Left hindlimb (tissue), 1 donor: ENCODE measurements at places on chromosomes 2 and 18.

DNA sequence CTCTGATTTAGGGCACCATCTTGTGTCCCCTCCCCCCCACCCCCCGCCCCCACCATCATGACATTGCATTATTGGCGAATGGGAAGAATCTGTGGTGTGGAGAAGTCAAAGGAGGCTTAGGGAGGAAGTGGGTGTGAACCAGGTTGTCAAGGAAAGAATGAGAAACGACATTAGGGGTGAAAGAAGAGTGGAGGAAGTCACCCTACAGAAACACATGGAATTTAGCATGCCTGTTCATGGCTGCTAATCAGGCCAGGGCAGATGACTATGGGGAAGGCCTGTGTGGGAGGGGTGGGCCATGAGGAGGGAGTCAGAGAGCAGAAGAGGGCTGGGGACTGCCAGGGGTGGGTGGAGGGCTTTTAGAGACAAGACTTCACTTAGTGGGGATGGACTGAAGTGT is 81.6 kb downstream of the AOX1 start:
- no peak for DNase-seq

DNA sequence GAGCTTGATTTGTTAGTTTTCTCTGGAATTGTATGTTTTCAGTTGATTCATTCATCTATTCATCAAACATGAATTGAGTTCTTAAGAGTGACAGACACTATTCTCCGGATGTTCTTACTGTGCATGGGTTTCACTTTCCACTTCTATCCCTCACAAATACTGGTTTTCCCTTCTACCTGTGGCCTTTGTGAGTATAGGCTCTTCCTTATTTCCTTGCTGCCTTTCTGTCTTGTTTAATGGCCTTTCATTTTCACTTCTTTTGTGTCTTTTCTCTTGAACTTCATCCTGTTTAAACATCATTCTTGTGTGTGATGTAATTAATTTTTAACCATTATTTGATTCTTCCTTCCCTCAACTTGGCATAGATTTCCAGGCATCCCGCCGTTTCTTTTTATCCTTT is 90.7 kb downstream of the CRIM1 start:
- DNase-seq, result no peak

DNA sequence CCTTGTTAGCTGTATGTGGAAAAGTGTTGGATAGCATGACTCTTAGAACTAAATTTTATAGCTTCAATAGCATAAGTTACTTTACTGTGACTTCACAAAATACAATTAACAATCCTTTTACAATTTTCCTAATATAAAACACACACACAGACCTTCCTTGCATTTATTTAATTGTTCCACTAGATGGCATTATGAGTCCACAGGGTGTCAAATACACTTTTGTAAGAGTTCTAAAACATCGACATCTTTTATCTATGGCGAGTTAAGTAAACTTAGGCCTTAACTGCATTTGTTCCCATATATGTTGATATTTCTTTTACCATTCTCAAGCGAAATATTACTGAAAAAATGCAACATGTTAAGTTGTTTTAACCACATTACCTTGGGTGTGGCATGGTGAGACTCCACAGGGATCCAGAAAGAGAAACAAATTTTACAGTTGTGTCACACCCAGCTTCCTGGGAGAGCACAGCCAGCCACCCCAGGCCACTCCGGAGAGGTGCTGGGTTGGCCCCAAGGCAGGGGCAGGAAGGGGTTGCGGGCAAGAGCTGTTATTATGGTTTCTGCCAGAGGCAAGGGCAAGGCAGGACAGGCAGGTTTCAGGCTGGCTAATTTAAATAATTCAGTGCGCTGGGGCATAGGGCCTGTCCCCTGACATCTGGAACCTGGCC is 312.4 kb upstream of the MC4R start:
- DNase-seq, result no peak

- DNase-seq, result no peak
Measured at GRCh38 chr18:68275616-68276015, 439.3 kb downstream of the TMX3 start.

- peak; percentile 44 for DNase-seq
Measured at GRCh38 chr18:26227051-26227670, 916 bp downstream of the TAF4B start.

DNA sequence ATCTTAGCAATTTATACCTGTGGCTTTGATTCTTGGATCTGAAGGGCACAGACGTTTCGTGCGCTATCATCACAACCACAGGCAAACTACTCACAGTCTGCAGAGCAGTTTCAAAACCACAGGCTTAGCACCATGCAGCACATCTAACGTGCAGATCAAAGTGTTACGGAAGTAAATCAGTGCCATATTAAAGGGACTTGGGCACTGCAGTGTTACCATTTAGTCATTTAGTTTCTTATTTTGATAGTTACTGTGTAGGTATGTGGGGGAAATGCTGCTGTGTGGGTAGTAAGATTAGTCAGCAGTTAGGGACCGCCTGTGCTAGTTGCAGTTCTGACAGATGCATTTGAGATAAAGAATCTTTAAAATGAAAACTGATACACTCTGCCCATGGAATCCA is 384.0 kb downstream of the NBAS start:
- no peak for DNase-seq

- DNase-seq, result no peak
Measured at GRCh38 chr2:151808258-151809072, 19.8 kb downstream of the ARL5A start.

DNA sequence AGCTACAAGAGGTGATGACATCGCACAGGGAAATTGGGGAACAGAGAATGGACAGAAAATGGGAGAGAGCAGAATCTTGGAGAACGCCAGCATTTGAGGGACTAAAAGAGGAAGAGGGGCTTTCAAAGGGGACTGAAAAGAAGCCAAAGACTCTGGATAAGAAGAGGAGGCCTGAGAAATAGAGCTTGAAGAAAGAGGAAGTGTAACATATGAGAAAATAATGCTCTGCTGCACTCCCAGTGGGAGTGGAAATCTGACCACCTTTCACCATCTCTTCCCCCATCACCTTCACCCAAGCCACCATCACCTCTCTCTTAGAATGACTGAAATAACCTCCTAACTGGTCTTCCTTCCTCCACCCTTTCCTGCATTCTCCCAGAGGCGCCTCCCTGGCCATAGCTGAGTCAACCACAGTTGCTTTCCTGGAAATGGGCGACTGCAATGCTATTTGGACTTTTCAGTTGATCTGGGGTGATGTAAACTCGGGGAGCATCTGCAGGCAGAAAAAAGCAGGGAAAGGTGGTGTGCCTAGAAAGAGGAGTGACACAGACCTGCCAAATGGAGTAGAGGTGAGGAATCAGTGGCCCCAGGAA is 16.8 kb downstream of the CXCR1 start:
- DNase-seq, result no peak

DNA sequence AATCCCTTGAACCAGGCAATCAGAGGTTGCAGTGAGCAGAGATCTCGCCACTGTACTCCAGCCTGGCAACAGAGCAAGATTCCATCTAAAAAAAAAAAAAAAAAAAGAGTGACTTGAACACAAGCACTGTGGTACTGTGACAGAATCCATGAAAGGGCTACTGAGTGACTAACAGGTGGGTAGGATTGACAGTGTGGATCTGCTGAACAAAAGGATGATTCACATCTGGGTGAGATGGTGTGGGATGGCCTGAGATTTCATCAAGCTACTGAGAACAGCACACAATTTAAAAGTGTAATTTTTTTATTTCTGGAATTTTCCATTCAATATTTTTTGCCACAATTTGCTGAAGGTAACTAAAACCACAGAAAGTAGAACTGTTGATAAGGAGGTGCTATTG is 13.3 kb upstream of the SP3 start:
- DNase-seq, result no peak

- no peak for DNase-seq
Measured at GRCh38 chr2:205872716-205873115, 190.4 kb downstream of the NRP2 start.

- DNase-seq, result no peak
Measured at GRCh38 chr2:223841436-223842190, 4.2 kb upstream of the AP1S3 start.

GRCh38 chr2:59905731-59906130 is 647.7 kb downstream of the BCL11A start:
- no peak for DNase-seq

DNA sequence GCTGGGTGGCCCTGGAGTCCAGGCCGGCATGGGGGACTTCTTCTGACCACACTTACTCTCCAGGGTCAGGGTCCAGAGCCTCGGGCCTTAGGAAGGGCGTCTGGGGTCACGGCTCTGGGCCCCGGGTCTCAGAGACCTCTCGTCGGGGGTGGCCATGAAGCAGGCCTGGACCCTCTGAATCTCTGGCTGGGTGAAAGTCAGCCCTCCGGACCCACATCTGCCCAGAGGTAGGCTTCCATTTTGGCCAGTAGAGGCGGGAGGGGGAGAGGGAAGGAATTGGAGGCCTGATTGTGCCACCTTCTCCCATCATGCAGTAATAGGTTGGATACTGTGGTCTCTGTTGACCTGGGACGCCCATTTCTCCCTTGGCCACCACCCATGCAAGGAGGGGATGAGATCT is 125.3 kb upstream of the GPC1 start:
- no peak for DNase-seq

DNA sequence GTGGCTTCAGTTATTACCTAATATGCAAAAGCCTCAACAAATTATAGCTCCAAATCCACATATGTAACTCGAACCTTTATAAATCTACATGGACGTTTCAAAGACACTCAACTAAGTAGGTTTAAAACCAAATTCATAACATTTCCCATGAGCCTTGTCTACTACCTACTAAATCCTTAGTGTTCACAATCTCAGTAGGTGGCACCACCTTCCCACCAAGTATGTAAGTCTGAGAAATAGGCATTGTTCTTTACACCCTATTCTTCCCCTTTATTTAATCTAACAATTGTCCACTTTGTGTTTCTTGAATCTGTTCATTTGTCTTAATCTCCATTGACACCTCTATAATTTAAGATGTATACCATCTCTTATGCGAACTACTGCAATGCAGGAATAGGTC is 4.6 kb downstream of the PIGN start:
- no peak for DNase-seq

GRCh38 chr18:64929036-64929435 is 780.1 kb upstream of the LINC00305 start:
- DNase-seq, result no peak

GRCh38 chr2:128604045-128604444 is 285.4 kb upstream of the HS6ST1 start:
- no peak for DNase-seq

DNA sequence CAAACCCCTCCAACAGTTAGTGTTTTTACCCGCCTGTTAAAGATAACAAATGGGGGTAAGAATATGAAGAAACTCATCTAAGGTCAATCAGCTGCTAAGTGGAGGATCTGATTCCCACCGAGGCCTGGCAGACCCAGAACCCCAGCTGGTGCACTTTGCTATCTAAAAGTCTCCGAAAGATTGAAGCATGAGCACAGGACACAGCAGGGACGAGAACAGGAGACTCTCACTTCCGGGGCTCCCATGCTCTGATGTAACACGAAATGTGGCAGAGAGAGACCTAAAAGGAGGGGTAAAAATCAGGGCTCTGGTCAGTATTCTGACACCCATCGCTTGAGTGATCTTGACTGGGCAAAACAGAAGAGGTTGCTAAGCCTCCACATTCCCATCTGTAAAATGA is 119.7 kb downstream of the PDCL3 start:
- DNase-seq, result no peak

- no peak for DNase-seq
Measured at GRCh38 chr2:8992643-8993042, 10.8 kb downstream of the MBOAT2 start.

DNA sequence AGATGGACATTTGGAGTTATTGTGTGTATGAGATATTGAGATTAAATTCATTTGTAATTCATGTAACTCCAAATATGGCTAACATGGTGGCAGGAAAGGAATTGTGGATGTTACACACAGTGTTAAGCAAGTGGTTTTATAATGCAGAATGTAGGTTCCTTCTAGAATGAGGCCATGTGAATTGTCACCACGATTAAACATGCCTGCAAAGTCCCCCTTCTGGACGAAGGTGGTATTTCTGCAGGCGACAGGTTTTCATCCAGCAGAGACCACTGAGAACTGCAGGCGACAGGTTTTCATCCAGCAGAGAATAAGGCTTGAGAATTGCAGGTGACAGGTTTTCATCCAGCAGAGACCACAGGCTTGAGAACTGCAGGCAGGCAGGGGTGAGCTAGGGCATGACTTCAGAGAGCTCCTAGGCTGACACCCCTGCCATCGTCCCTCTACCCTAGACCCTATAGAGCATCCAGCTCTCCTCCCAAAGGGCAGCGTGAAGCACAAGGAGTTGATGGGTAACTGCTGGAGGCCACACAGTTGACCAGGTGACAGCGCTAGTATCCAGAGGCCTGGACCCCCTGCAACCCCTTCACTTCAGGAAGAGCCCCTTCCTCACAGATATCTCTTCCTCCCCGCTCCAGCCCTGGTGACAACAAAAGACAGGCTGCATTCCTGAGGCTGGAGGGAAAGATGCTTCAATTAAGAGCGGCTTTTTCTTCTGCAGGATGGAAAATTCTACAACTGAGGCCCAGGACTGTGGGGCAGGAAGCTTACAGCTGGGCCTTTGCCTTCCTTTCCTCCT is 175.8 kb downstream of the LOXHD1 start:
- DNase-seq, result peak; percentile 51

DNA sequence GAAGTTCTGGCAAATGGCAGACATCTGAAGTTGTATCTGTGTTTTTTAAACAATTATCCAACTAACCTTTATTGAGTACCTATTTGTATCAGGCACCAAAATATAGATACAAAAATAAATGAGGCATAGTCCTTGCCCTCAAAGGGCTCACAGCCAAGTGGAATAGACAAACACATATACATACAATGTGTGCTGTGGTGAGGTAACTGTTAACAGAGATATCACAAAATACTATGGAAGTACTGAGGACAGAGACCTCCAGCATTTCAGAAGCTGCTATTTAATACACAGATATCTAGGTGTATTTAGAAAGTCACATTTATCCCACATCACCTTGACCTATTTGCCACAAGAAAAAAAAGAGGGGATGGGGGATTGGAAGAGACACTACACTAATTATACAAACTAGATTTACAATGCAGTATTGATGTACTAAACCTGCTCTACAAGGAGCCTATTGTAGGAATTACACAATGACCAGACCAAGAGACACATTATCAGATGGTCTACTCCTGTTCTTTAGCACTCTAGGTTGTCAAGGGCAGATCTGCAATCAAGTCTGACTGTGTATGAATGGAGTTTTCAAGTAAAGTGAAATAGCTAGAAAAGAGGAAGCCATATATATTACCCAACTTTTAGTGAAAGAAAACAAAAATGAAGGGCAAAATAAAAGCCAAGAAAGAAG is 62.2 kb downstream of the SPIRE1 start:
- no peak for DNase-seq

GRCh38 chr2:96083064-96083939 is 33.1 kb downstream of the ADRA2B start:
- DNase-seq, result no peak

DNA sequence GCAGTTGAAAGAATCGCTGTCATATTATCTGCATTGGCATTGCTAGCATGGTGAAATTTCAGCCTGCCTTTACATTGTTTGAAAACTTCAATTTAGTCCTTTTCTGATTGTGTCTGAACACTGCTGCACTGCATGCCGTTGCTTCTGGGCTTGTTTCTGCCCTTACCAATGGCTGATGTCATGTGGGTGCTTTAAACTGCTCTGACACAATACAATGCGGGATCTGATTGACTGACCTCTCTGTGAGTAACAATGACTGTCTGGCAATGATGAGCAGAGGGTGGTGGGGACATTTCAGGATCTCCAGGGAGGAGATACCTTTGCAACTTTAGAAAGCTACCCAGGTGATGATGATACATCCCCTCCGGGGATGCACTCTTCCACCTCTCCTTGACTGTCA is 119.5 kb upstream of the ZBTB14 start:
- DNase-seq, result no peak
